ENCODE measurements at places on chromosomes 7 and 10.

GRCh38 chr10:22737587-22737986 lies 23.2 kb upstream of the PIP4K2A start:
- no peak for DNase-seq

DNA sequence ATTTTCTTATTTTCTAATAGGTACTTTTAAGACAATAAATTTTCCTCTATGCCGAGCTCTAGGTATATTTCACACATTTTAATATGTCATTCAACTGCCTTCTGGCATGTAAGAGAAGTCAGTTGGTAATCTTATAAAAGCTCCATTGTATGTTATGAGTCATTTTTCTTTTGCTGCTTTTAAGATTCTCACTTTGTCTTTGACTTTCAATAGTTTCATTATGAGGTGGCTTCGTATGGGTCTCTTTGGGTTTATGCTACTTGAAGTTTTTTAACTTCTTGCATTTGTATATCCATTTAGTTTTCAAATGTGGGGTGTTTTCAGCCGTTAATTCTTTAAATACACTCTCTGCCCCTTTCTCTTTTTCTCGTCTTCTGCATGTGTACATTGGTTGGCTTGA lies 80.5 kb downstream of the ABCA13 start:
- no peak for DNase-seq

DNA sequence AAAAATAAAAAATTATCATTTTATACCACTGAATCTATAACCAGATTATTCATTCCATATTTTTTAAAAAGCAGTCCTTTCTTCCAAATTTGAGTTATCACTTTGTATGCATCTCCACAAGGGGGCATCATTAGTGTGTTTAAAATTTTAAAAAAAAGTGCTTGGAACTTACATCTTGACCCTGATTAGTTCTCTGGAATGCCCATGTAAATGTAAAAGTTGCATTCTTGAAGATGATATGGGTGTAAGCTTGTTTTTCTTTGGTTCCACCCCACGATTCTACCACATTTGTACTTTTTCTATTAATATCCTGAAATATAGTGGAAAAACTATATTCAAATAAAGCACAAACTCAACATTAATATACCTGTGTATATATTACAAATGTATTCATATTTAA lies 144.9 kb downstream of the ELAPOR2 start:
- DNase-seq: no peak

- no peak for DNase-seq
These were observed 177.0 kb downstream of the REEP3 start for GRCh38 chr10:63697956-63698786.

DNA sequence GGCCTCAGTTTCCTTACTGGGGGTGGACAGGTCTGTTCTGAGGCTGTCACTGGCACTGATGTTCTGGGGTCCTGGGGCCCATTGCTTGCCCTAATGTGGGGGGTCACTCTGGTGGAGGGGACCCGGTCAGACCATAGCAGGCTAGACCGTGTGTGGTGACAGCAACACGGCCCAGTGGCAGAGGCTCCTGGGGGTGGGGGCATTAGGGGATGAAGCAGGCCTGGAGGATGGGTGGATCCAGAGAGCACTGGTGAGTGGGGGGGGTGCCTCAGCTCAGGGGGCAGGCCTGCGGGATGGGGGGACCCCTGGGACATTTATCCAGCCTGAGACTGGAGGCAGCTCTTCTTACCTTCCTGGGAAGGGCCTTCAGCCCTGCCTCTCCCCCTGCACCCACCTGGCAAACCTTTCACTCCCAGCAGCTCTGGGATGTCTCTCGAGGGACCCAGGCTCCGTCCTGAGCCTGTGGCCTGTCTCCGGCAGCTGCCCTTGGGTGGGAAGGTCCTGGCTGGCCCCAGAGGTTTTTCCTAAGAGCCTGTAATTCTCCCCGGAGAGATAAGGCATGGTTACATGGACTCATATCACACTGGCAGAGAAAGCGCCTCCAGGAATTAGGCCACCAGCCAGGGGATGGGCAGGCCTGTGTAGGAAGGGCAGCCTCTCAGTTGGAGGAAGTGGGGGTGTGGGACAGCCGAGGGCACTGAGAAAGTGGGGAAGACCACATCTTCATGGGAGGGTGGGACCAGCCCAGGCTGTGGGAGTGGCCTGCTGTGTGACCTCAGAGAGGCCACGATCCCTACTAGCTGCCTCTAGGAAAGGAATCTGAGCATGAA lies 147.7 kb downstream of the UBE2H start:
- DNase-seq: no peak

- DNase-seq: no peak
These were observed 14.8 kb downstream of the CUX1 start for GRCh38 chr7:101832205-101832631.

DNA sequence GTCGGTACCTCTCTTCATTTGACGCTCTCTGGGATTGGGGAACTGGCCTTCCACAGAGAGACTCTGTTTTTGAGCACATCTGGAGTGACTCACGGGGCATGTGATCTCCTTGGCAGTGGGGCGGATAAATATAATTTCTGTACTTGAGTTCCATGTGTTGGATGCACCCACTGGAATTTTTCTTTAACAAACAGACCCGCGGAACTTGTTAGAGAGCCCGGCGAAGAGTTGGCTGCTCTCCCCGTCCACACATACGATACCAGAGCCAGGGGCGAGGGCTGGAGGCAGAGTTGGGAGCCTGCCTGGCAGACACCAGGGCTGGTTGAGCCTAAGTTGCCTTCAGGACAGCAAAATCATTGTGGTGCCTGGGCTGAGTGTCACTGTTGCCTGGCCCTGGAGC lies at the start of gene FAM180A:
FAM180A (minus strand) TSS at position 44 of the 400 bp plus-strand sequence. CDS start 233 bp downstream, outside the sequence.
- DNase-seq: no peak

- DNase-seq: no peak
These were observed 9.2 kb downstream of the MAT1A start for GRCh38 chr10:80280071-80280800.

- no peak for DNase-seq
These were observed 12.5 kb downstream of the CCSER2 start for GRCh38 chr10:84340632-84341537.

DNA sequence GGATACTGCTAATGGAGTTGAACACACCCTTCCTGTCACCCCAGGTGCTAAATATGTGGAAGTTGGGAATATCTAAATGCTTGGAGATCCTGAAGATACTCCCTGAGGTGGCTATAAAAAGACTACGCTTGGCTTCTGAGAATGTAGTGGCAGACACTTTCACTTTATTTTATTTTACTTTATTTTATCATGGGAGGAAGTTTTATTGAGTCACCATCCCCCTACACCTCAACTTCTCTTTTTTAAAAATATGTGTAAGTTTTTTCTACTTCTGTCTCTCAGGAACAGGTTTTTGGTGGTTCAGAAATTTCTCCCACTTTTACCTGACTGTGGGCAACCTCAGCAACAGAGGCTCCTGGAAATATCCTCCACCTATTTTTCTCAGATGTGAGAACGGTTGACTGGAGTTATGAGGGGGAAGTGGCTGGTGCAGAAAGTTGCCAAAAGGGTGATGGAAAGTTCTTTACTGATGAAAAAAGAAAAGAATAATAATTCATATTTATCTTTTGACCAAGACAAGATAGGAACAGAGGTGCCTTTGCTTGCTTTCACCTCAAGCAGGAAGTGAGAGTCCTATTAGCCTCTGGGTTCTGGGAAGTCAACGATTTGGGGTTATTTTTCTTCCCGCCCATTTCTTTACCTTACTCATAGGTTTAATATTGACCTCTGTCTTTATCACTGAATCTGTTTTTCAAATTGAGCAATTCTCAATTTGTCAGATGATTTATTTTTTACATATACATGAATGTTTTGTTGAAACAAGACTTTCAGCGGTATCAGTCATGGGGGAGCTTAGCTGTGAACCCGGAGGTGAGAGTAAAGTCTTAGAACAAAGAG lies 103.6 kb downstream of the AHR start:
- DNase-seq: no peak

- no peak for DNase-seq
These were observed 209.2 kb downstream of the PCLO start for GRCh38 chr7:82953324-82954027.

All from stimulated activated CD8-positive, alpha-beta memory T cell treated with anti-CD3 and anti-CD28 coated beads, Interleukin-2, amount 100 ng/mL, for 48 hours (primary cell).